Spinal cord (tissue), 10 donors: ENCODE measurements at places on chromosomes 7 and 10. TPM values are rescaled to one million over a fixed set of nuclear protein-coding genes. Genes with fewer than 3 reads are reported as not detected.
A peak's percentile ranks its signal among the peaks of the same experiment; 100 is the strongest.

GRCh38 chr7:155467846-155468784 is 10.2 kb downstream of the EN2 start:
- DNase-seq = no peak

GRCh38 chr7:15886626-15887025 is 200.1 kb upstream of the MEOX2 start:
- no peak for DNase-seq

- DNase-seq = peak; percentile 93
Observed at GRCh38 chr10:100009793-100010676, at the start of gene DNMBP. DNMBP (minus strand) TSS chr10:100009947; CDS start chr10:99972124, 37,823 bp downstream.

DNA sequence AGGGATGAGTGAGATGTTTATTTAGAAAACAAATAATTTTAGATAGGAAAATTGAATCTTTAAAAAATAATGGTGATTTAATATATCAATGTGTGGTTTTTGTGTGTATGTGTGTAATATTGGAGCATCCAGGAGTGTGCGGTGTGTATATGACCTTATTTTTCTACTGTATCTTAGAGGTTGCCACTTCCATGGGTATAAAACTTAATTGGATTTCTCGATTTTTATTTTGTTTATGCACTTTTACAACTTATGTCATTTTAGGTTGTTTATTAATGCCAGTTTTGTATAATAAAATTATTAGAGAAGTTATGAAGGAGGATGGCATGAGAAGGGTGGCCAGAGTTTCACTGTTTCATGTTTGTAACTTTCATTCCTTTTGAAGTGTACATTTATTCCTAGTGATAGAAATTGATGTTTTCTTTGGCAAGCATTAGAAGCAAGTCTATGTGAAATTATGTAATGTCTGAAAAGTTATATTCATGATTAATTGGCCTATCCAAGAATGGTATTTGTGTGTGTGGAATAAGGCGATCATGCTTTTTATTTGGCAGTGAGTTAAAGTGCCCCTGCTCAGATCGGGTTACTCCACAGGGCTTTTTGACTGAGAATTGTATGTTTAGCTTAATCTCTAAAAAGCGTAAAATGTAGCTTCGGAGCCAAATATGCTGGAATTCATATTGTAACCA is 110.3 kb downstream of the KAT6B start:
- DNase-seq = no peak

- DNase-seq = peak; percentile 89
Observed at GRCh38 chr10:104076743-104077160, 8.9 kb downstream of the COL17A1 start.

GRCh38 chr10:3036155-3037021 is 31.0 kb upstream of the PFKP start:
- DNase-seq = no peak

GRCh38 chr10:116752969-116753665 is 10.8 kb upstream of the HSPA12A start:
- no peak for DNase-seq

DNA sequence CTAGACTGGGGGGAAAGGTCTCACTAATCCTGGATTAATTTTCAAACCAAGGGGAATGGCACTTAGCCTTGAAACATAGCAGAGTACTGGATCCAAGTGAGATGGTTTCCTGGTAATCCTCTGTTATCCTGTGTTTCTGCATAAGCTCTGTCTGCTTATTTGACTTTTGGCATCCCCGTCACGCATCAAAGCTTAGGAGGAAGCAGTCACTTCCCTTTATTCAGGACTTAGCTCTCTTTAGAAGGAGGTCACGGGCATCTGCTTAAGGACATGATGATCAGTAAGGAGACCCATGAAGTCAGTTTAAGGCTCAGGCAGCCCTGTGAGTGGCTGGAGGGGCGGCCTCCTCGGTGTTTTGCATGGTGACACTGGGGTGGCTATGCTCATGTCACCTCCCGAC is 30.0 kb downstream of the TSPAN15 start:
- DNase-seq = no peak

Gene NUPR2
- 1.6 TPM for polyA plus RNA-seq
